ENCODE measurements at places on chromosomes 1 and 21.
A peak's percentile ranks its signal among the peaks of the same experiment; 100 is the strongest.

GRCh38 chr1:39692152-39693074 is 1.2 kb upstream of the HPCAL4 start:
- DNase-seq, result no peak

DNA sequence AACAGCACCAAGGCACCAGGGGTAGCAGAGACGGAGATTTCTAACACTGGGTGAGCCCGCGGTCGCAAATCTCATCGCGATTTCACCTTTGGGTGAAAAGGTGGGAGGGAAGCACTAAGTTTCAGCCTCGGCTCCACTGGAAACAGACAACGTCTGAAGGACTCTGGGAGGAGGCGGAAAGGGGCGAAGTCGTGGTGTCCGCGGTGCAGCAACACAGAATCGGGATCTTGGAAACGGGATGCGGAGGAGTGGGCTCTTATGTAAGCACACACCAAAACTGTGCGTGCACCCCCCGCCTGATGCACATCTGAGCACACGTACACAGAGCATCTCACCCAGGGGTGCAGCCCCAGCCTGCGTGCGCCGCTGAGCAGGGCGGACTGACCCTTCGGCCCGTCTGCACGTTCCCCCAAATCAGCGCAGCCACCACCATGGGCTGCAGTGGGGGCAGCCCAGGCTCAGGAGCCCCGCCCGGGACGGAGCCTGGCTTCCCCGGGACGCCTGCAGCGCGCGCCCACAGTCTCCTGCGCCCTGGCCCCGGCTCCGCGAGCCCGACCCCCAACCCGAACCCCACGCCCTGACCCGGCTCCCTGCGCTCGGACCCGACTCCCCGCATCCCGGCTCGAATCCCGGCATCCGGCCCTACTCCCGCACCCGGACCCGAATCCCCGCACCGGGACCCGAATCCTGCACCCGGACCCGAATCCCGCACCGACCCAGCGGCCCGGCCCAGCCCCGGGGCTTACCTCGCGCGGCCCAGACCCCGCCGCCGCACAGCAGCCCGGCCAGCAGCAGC is 670 bp downstream of the CLSTN1 start:
- peak; percentile 19 for DNase-seq

DNA sequence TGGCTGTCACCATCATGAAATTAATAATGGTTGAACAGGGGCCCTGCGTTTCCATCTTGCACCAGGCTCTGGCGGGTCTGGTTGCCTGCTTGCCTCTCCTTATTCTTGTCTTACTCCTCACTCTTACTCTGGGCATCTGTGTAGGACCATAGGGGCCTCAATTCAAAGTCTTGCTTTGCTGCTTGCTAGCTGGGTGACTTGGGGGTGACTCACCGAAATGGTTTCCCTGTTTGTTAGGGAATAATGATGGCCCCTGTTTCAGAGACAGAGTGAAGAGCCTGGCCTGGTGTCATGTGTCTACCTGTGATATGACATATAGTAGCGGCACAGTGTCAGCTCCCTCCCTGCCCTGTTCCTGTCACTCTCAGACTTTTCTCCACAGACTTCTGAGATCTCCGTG is 24.6 kb downstream of the KCNC4 start:
- DNase-seq, result no peak

GRCh38 chr1:157496121-157496526 is 56.2 kb downstream of the FCRL5 start:
- DNase-seq, result peak; percentile 50

DNA sequence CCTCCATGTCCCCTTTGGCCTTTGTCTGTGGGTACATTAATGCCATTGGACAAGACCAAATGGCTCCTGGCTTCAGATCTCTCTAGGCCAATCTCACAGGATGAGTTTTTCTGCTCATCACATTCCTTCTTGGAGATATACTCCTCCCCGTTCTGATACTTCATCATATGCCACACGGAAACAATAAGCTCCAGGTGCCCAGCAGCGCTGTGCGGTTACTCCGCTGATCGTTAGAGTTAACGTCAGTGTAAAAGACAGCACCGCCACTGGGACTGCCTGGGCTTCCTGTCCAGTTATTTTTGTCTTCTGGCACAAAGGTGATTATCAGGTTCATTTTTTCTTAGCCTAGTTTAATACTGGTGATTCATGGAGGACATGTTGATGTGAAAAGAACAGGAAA is 22.5 kb downstream of the CACHD1 start:
- no peak for DNase-seq

DNA sequence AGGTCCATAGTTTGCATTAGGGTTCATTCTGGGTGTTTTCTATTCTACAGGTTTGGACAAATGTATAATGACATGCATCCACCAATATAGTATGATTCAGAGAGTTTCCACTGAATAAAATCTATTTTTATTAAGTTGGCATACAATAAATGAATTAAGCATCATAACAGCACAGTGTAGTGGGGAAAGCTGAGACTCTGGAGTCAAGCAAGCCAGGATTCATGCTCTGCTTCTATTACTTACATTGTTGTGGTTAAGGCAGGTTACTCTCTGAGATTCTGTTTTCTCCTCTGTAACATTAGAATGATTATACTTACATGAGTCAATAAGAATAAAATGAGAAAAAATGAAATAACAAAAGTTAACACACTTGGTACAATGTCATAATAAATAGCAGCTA is 131.3 kb downstream of the SLC30A10 start:
- no peak for DNase-seq

- DNase-seq, result no peak
These were observed 624.3 kb upstream of the BRINP3 start for GRCh38 chr1:191101960-191102359.

- DNase-seq, result no peak
These were observed 186.2 kb upstream of the C1orf174 start for GRCh38 chr1:4086085-4086850.

DNA sequence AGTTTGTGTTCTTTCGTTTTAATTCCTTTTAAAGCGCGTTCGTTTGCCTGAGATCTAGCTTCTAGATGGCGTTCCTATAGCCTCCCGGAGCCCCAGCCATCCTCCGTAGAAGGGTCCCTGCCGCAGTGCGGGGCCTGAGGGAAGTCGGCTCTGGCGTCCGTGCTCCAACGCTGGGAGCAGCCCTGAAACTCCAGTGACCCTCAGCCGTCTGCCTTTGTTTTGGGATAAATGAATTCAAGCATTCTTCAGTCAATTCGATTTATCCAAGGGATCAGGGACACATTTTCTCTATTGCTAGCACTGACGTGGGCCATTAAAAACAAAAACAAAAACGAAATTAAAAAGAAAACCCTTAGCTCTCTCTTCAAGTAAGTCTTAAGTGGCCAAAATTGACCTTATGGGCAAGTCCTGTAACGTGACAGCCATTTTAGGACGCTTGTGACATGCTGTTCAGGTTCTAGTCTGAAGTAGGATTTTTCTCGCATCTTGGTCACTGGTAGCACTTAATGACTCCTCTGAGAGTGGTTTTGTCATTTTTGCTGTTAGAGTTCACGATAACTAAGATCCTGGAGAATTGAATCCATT is 742 bp upstream of the HSPA13 start:
- DNase-seq, result peak; percentile 6

GRCh38 chr1:108598340-108598739 is 38.4 kb downstream of the EEIG2 start:
- no peak for DNase-seq

- no peak for DNase-seq
These were observed 163.6 kb downstream of the PAPPA2 start for GRCh38 chr1:176626572-176627061.

GRCh38 chr1:62689524-62689923 is 1.3 kb upstream of the DOCK7 start:
- peak; percentile 69 for DNase-seq

- peak; percentile 30 for DNase-seq
These were observed 10.8 kb upstream of the BCAR3 start for GRCh38 chr1:93692451-93692861.

- DNase-seq, result peak; percentile 4
These were observed 48.2 kb downstream of the IL12RB2 start for GRCh38 chr1:67355745-67356424.

DNA sequence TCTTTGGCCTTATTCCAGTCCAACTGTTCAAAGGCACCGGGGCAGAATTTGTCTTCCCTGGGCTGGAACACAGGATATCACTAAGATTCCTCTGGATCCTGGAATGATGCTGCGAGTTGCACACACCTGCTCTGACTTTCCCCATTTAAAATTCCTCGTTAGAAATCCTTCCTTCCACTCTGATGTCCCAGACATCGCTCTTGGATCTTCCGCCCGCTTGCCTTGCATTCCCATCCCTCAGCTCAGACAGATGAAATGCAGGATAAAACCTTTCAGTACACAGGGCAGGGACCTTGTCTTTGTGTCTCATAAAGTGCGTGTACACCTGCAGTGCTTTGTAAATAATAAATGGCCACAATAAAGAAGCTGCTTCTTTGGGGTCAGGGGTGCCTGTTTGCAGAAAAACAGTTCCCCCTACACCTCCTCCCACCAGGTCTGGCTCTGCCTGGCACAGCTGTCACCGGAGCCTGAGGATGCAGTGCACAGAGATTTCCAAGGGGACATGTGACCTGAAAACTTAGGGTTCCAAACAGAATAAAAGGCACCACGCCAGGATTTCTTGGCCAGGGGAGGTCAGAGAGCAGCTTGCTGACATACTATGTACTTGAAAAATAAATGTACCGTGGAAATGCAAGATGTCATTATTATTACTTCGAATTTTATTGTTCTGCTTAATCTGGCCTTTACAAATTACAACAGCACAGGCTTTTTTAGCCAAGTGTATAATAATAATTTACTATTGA is 62.9 kb upstream of the SYT6 start:
- no peak for DNase-seq

DNA sequence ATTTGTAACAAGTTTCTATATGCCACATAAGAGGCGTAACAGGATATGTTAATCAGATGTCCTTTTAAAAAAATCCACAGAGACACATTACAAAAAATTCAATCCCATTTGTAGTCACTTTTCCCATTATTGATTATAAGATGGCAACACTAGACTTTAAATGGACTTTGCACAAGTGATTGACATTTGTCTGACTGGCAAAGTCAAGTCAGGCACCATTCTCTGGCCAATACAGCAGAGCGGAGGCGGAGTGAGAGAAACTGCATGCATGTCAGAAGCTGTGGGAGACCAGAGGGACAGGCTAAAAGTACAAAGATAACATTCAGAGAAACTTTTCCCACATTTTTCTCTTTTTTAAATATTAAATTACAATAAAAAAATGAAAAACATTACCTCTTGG is 28.1 kb upstream of the RGS5 start:
- DNase-seq, result no peak

- DNase-seq, result no peak
These were observed 174.2 kb downstream of the PTPRU start for GRCh38 chr1:29410476-29410875.

- DNase-seq, result no peak
These were observed 192.2 kb downstream of the ROR1 start for GRCh38 chr1:63966016-63966415.

GRCh38 chr1:8667869-8668594 is 149.4 kb downstream of the RERE start:
- no peak for DNase-seq

GRCh38 chr1:168216171-168216570 is 9.6 kb upstream of the SFT2D2 start:
- DNase-seq, result no peak

GRCh38 chr1:56827711-56828110 is 8.5 kb upstream of the FYB2 start:
- no peak for DNase-seq

- no peak for DNase-seq
These were observed 14.1 kb downstream of the DISP1 start for GRCh38 chr1:222828939-222829338.

DNA sequence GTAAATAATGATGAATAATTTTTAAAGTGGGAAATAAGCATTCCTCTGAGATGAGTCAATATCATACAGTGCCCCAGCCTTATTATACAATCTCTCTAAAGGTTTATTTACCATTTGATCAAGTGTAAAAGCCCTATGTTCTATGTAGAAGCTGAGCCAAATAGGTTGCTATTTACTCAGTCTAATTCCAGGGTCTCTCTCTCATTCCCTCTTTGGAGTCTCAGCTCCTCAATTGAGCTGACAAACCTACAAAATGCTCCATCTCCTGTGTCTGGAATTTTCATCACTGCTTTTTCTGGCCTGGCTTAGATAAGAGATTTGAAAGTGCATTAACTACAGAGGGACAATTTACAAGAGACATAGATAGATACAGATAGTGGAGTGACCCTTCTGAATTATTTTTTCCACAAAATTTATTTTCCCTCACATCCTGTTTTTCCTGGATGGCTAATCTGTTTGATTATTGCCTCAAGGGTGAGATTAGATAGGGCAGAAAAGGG is 24.8 kb upstream of the USH2A start:
- no peak for DNase-seq

DNA sequence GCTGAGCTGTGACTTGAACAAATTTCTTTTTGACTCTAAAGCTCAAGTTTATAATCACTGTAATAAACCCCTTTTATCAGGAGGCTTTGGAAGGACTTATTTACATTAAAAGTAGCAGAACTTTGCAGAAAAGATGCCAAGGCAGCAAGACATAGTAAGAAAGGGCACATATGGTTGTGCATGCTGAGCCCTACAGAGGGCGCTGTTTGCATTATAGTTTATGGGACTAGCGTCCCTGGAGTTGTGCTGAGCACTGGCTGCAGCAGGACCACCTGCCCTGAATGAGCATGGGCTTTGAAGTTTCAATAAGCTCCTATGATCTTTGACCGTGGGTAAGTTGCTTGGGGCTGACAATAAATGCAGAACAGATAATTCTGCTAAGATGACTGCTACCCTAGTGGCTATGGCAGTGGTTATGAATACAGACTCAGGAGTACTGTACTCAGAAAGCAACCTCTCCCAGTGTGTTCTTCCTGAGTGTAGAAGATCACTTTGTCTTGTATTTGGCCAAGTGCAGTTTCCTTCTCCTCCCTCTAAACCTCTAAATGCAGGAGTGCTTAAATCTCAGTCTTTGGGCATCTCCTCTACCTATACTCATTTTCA is 45.4 kb upstream of the USP1 start:
- peak; percentile 4 for DNase-seq

DNA sequence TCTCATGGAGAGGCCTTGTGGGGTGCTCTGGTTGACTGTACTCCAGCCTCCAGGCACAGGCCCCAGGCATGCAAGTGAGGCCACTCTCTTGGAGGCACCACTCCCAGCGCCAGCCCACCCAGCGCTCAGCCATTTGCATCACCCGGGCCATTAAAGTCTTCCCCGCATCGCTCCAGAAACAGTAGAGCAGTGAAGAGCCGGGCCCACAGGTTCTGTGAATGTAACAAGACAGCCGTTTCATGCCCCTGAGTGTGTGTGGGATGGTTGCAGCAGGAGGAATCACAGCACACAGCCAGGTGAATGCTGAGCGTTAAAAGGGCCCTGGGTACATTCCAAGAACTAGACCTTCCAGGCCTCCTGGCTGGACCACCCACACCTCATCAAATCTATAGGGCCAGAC is 19.0 kb upstream of the CD2 start:
- no peak for DNase-seq
